Anterior cingulate cortex (tissue), 58 donors: ENCODE measurements at places on chromosomes 1 and 21.

DNA sequence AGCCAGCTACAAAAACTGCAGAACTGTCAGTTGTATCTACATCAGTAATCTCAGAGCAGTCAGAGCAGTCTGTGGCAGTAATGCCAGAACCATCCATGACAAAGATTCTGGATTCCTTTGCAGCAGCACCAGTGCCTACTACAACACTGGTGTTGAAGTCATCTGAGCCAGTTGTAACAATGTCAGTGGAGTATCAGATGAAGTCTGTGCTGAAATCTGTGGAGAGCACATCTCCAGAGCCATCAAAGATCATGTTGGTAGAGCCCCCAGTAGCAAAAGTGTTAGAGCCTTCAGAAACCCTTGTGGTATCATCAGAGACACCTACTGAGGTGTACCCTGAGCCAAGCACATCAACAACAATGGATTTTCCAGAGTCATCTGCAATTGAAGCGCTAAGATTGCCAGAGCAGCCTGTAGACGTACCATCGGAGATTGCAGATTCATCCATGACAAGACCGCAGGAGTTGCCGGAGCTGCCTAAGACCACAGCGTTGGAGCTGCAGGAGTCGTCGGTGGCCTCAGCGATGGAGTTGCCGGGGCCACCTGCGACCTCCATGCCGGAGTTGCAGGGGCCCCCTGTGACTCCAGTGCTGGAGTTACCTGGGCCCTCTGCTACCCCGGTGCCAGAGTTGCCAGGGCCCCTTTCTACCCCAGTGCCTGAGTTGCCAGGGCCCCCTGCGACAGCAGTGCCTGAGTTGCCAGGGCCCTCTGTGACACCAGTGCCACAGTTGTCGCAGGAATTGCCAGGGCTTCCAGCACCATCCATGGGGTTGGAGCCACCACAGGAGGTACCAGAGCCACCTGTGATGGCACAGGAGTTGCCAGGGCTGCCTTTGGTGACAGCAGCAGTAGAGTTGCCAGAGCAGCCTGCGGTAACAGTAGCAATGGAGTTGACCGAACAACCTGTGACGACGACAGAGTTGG is 7.3 kb downstream of the SON start:
- no peak for DNase-seq

DNA sequence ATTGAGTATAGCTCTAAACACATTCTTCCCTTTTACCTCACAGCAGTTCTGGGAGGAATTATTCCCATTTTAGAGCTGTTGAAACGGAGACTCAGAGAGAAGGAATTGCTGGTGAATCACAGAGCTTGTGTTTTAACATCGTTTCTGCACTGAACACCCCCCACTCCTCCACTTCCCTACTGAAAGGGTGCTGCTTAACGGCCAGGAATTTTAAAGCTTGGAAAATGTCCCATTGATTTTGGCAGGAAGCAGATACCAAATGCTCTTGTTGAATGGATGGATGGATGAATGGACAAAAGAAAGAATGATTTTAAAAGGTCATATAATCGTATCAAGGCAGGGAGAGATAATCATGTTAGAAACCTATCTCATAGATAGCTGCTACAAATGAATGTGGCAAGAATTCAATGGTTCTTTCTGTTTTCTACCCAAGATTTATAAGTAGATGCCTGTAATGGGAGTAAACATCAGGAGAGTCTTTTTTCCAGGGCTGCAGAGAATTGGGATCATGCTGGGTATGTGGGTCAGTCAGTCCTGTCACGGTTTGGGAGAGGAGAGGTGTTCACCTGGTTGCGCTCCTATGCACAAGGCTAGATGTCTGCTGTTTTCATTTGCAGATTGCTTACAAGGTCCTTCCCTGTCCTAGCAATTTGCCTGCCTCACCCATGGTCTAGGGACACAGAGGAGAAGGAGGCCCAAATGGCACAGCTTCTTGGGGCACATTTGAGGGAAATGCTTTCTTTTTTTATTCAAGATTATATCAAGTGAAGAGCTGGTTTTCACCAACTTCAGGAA is 19.0 kb downstream of the FAM163A start:
- DNase-seq: no peak

- no peak for DNase-seq
Measured at GRCh38 chr1:197173571-197174507, 27.4 kb upstream of the ASPM start.

GRCh38 chr1:202245391-202245790 is 51.8 kb downstream of the LGR6 start:
- no peak for DNase-seq

DNA sequence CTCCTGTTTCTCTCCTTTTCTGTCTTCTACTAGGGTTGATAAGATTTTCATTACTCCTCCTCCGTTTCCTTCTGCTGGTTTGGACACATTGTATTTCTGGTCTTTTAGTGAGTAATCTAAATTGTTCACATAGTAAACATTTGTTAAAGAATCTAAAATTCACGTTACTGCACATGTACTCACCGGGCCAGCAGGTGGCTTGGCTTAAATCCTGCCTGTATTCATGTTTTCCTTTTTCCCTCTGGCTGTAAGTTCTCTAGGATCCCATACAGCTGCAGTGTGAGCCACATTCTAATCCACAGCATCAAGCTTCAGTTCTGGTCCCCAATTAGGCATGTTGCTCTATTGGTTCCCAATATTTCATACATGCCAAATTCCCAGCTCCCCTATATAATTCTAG is 958.3 kb downstream of the ADGRL2 start:
- no peak for DNase-seq

DNA sequence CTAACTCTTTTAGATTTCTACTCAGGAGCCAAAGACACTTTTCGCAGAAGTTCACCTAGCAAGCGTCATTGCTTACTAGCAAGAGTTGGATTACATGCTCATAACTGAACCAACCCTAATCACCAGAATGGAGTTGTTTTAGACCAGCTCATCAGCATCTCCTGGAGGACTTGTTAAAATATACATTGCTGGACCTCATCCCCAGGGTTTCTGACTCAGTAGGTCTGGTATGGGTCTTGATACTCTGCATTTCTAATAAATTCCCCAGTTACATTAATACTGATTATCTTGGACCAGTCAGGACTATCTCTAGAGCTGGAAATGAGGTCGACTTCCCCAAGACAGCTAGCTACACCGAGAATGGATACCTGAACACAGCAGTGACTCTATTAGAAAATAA is 9.7 kb upstream of the PRDX6 start:
- no peak for DNase-seq

DNA sequence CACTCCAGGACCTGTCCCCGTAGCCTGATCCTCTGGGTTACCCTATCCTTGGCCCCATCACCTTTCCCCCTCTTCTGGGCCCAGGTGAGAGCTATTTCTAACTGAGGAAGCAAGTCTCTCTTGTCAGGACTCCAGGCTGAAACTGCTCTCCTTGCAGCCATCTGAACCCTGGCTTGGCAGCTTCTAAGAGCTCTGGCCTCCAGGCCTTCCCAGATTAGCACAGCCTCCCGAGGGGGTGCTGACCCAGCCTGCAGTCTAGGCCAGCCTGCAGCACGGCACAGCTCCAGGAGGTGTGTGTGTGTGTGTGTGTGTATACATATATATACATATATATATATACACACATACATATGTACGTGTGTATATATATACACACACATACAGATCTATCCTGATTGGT is 17.4 kb downstream of the CACNA1S start:
- no peak for DNase-seq

DNA sequence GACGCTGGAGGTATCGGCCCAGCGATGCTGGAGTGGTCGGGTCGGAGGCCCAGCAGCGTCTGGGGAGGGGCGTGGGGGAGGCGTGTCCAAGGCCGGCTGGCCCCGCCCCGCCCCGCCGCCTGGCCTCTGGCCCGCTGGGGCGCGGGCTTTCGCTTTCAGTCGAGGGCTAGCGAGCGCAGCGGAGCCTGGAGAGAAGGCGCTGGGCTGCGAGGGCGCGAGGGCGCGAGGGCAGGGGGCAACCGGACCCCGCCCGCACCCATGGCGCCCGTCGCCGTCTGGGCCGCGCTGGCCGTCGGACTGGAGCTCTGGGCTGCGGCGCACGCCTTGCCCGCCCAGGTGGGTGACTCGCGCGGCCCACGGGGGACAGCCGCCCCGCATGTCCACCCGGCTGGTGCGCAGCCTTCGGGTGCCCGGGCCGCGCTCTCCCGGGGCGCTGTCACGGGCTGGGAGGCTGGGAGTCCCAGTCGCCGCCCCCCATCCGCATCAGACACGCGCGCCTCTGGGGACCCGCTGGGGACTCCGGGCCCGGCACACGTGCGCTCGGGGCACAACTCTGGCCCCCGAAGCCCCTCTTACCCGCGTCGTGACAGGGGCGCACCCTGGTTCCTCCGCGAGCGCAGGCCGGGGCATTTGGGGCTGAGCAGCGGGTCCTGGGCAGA is at the start of gene TNFRSF1B:
TNFRSF1B (plus strand) TSS at position 158 of the 659 bp plus-strand sequence; CDS start at position 259, 101 bp downstream.
- peak; percentile 20 for DNase-seq

DNA sequence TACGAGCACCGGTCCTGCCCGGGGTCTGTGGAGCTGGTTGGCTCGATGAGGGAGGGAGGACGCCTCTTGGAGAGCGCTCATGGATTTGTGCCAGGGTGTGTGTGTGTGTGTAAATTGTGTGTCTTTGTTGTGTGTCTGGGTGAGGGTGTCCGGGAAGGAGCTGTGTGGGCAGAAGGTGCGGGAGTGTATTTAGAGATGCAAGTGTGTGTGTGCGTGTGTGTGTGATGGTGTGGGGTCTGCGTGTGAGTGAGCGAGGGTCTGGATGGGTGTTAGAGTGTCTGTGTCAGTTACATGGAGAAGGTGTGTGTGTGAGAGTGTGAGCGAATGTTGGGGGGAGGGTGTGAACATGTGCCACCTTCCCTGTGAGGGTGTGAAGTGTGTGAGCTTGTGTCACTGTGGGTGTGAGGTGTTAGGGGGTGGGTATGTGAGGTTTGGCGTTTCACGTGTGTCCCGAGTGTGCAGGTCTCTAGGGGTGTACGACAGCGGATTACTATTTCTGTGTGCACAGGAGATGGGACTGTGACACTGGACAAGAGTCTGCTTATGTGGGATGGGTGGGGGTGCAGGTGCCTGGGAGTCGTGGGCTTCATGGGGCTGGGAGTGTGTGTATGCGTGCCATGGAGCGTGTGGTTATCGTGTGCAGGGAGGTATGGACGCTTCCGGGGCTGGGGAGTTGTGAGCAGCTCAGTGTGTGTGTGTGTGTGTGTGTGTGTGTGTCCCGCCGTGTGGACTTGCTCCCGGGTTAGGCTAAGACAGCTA is 880 bp downstream of the IGSF21 start:
- DNase-seq: peak; percentile 33

GRCh38 chr1:30318413-30318812 is 405.0 kb downstream of the MATN1 start:
- no peak for DNase-seq

GRCh38 chr1:5729636-5730145 is 262.5 kb downstream of the NPHP4 start:
- DNase-seq: no peak

GRCh38 chr1:83606416-83606955 is 392.4 kb downstream of the TTLL7 start:
- no peak for DNase-seq

DNA sequence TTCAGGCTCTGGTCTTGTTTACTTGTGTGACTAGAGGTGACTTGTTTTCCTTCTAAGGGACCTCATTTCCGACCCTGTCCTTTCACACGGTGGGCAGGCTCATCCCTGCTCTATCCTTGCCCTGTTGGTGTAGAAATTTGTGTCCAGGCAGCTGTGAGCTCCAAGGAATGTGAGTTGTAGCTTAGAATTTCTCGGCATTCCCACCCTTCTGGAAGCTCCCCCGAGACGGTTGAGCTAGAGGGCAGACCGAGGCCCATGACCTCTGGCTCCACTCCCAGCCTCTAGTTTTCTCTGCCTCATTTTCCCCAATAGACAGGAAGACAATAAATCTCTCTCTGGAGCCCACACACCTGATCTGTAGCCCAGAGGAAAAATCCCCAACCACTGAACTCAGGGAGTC is 100.9 kb downstream of the NAV1 start:
- DNase-seq: no peak

DNA sequence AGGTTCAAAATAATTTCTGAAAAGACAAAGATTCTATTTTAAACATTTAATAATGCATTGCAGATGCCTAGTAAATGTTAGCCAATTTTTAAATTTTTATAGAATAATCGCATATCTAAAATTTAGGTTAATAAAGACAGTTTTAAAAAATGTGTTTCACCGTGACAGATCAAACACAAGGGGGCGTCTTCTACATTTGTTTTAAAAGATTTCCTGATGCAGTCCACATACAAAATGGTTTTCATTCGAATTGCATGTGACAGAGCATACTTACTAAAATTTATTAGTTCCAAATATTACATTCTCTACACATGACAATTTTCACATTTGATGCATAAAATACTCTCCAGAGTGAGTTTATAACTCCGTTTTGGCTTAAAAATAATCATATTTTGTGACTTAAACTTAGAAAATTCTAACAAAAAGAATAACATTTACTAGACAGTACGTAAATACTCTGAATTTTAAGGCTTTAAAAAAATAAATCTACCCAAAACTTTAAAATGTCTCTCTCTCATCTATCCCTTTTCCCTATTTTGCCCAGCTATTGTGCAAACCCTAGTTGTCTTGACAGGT is 75.5 kb downstream of the ADAMTS1 start:
- DNase-seq: no peak

- no peak for DNase-seq
Measured at GRCh38 chr21:45776971-45777370, 133.4 kb downstream of the PCBP3 start.

DNA sequence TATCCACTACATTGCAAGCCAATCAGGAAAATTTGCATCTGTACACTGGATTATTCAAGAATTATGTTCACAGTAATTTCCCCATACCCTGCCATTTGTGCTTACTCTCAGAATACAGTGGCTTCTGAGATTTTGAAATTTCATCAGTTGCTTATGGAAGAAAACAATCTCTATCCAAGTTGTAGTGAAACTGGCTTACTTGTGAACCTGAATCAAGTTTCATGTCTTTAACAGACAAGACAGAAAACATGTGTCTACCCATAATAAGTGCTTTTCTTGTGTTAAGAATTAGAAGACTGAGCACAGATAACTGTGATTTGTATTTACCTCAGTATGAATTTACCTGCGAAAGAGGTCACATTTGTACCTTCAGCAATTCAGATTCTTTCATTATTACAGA is 672.7 kb upstream of the ADGRL2 start:
- DNase-seq: no peak

DNA sequence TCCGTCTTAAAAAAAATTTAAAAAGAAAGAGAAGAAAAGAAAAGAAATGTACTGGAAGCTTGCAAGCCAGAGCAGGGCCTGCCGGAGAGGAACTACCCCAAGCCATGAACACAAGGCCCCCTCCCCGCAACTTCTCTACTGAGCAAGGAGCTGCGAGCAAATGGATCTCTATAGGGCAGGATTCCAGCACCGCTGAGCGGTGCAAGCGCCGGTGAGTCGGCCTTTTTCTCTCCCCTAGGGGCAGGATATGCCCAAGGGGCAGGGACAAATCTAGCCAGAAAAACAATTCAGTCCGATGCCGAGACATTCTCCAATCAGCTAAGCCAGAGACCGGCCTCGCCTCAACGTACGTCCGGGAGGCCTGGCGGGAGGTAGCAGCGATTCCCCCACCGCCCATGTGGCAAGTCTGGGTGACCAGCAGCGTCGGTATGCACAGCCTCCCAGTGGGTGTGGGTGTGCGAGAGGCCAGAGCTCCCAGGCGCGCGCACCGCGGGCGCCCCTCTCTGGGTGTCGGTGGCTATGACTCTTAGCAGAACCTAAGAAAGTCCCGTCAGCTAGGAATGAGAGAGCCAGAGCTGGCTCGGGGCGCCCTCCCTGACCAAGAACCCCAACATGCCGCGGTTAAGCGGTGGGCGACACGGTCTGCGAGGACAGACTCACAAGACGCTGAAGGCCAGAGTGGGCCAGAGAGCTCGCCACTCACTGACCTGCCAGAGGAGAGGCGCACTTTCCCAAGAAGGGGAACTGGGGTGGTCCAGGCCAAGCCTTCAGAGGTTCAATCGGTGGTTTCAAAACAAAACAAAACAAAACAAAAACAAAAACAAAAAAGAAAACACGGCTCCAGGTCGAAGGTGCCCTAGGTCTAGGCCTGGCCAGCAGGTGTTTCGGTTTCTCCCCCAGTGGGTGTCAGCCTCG is 1.9 kb downstream of the CSMD2 start:
- peak; percentile 50 for DNase-seq
